Stomach (tissue), 19 donors: ENCODE measurements at places on chromosomes 6 and 20.

GRCh38 chr6:14459315-14459714, 341.7 kb downstream of the CD83 start:
- DNase-seq: no peak
- H3K27me3 ChIP-seq: no peaks in the 10 kb centered on the region
- H3K27ac ChIP-seq: no peak overlapping the region
- no peak overlapping the region for H3K4me3 ChIP-seq
- no peaks in the 10 kb centered on the region for H3K4me1 ChIP-seq

DNA sequence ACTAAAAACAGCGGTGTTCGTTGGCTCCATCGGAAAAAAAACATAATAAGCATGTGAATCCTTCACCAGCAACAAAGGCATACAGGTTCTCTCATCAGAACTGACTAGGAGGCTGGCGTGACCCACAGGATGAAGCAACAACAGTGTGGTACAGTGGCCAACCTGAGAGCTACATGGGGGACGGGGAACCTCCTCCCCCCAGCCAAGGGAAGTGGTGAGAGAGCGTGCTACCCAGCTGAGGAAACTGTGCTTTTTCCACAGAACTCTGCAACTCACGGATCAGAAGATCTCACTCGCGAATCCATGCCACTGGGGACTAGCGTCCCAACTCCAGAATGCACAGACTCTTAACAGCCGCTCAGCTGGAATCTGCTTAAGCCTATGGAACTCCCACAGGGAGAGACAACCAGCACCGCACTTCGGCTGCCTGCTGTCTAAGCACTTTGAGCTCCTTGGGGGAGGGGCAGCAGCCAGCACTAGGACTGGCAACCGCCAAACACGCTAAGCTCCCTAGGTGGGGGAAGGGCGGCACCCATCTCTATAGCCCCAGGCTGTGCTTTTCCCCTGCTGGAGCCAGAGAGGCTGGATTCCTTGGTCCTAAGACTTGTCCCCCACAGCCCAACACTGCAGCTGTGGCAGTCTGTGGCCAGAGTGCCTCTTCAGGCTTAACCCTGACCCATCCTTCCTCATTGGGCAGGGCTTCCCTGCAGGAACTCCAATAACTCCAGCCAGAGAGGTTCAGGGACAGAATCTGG, 538.3 kb upstream of the BTBD3 start:
- H3K27me3 ChIP-seq: no peaks in the 10 kb centered on the region
- DNase-seq: peak; percentile 58
- no peaks in the 10 kb centered on the region for H3K36me3 ChIP-seq
- H3K27ac ChIP-seq: no peak overlapping the region
- no peak overlapping the region for H3K4me3 ChIP-seq

- H3K27me3 ChIP-seq: no peaks in the 10 kb centered on the region
- DNase-seq: peak; percentile 54
- no peaks in the 10 kb centered on the region for H3K4me1 ChIP-seq
- no peak overlapping the region for H3K27ac ChIP-seq
Observed at GRCh38 chr20:16803965-16804792, 56.0 kb downstream of the OTOR start.

- no peak overlapping the region for H3K27ac ChIP-seq
- peak; percentile 85 for DNase-seq
- H3K4me3 ChIP-seq: no peak overlapping the region
- peaks cover 24% of the 10 kb centered on the region for H3K27me3 ChIP-seq
- no peaks in the 10 kb centered on the region for H3K36me3 ChIP-seq
Observed at GRCh38 chr6:1527073-1527457, 82.7 kb upstream of the FOXC1 start.

DNA sequence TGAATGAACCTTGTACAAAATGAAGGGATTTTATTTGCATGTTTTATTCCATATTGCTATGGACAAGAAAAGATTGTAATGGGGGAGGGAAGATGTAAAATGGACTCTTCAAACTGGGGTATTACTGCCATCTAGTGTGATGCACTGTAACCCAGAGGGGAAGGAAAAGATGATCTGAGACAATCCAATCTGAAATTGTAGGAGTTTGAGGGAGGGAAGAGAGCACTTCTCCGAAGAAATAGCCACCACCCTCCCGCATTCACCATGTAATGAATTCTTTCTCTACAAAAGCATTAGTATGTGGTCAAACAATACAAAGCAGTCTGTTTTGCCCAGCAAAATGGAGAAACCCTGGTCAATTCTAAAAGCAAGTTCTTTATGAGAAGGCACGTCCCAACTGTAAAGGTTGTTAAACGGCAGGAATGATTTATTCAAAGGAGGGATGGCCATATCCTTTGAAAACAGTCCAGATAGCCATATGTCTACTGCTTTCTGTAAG, 679.5 kb upstream of the NRSN1 start:
- H3K4me1 ChIP-seq: no peaks in the 10 kb centered on the region
- no peak overlapping the region for H3K27ac ChIP-seq
- H3K27me3 ChIP-seq: no peaks in the 10 kb centered on the region
- no peak overlapping the region for H3K4me3 ChIP-seq
- H3K36me3 ChIP-seq: no peaks in the 10 kb centered on the region
- DNase-seq: no peak

DNA sequence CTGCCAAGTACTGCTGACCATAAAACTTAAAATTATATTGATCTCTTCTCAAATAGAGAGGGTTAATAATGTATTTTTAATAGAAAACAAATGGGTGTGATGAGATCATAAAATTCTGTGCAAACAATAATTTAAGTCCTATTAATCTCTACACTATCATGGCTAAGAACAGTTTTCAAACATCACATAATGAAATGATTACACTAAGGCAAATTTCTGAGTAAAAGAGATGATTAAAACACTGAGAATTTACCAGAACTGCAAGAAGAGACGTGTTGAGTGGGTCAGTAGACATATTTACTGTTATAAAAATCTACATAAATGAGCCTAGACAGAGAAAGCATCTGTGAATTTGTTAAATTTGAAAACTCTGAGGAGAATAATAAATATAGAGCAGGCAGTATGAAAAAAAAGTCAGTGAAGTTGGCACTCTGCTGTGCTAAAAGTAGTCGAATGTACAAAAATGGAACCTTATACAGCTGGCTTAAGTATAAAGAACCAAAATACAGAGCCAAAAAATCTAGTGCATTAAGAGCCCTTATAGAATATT, 302.6 kb upstream of the MANEA start:
- no peaks in the 10 kb centered on the region for H3K36me3 ChIP-seq
- no peak for DNase-seq
- no peaks in the 10 kb centered on the region for H3K27me3 ChIP-seq
- no peak overlapping the region for H3K27ac ChIP-seq
- H3K4me1 ChIP-seq: no peaks in the 10 kb centered on the region
- no peak overlapping the region for H3K4me3 ChIP-seq

GRCh38 chr6:99905209-99906106, 88.6 kb downstream of the MCHR2 start:
- no peaks in the 10 kb centered on the region for H3K36me3 ChIP-seq
- no peaks in the 10 kb centered on the region for H3K4me1 ChIP-seq
- H3K27ac ChIP-seq: no peak overlapping the region
- DNase-seq: no peak
- H3K4me3 ChIP-seq: no peak overlapping the region

DNA sequence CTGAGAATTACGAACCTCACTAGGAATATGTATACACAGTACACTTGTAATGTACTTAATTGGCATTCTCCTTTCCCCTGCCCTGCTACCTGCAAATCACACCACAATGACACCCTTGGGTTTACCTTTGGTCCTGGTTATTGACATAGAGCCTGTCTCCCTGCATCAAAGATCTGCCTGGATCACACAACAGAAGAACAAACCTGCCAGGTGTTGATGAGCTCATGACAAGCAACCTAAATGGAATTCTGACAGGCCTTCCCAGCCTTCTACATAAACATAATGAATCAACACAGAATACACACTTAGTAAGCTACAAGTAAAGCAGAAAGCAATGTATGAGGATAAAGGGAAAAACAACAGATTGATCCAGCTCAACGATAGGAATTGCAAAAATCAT, 95.6 kb downstream of the HDGFL1 start:
- DNase-seq: no peak
- H3K36me3 ChIP-seq: no peaks in the 10 kb centered on the region
- no peak overlapping the region for H3K27ac ChIP-seq

DNA sequence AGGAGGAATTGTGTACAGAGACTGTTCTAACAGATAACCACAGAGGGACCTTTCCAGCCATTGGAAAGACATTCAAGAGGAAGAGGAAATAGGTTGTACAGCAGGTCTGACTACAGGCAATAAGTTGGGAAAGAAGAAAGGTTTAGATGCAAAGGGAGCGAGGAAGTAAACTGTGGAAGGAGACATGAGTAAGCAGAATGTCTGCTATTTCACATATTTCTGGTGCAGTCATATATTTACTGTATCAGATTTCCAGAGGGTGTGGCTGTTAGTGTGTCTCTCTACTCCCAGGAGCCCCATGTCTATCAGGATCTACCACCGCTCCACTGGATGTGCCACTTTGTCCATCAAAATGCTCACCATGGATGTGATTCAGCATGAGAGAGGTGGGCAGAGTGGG, 25.9 kb downstream of the MRS2 start:
- no peak for DNase-seq
- H3K36me3 ChIP-seq: peaks cover 47% of the 10 kb centered on the region
- H3K4me1 ChIP-seq: no peaks in the 10 kb centered on the region
- H3K4me3 ChIP-seq: no peak overlapping the region
- no peak overlapping the region for H3K27ac ChIP-seq

DNA sequence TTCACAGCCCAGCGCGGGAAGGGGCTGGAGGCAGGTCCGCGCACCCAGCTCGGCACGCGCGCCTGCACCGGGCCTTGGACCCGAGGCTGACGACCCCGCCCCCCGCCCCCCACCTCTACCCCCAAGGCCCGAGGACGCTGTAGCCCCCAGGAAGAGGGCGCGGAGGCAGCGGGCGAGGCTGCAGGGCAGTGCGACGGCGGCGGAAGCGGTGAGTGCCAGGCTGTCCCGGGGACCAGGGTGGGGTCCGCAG, 1.2 kb downstream of the LIME1 start:
- H3K4me1 ChIP-seq: peaks cover 59% of the 10 kb centered on the region
- peak overlapping the region; percentile 48 for H3K27ac ChIP-seq
- H3K27me3 ChIP-seq: no peaks in the 10 kb centered on the region
- H3K4me3 ChIP-seq: peak overlapping the region; percentile 59
- H3K36me3 ChIP-seq: peaks cover 46% of the 10 kb centered on the region

GRCh38 chr20:45765980-45766379, 25.7 kb downstream of the WFDC3 start:
- DNase-seq: no peak
- no peaks in the 10 kb centered on the region for H3K27me3 ChIP-seq
- H3K27ac ChIP-seq: no peak overlapping the region
- H3K4me3 ChIP-seq: no peak overlapping the region

DNA sequence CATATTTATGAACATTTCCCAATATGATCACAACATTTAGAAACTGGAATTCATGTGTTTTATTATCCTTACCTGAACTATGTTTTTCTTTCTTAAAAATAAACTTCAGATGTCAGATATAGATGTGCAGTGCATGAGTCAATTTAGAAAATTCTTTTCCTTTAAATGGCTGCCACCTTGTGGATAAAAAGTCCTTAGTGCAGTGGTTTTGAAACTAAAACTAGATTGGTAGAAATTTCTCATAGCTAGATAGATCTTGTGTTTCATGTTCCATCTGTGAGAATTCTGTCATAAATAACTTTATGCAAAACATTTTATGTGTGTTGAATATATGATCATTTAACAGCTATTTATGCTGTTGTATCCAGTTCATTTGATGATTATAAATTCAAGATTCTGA, 134.9 kb downstream of the KLHL32 start:
- no peak for DNase-seq
- no peaks in the 10 kb centered on the region for H3K27me3 ChIP-seq
- H3K4me1 ChIP-seq: no peaks in the 10 kb centered on the region
- H3K27ac ChIP-seq: no peak overlapping the region
- H3K4me3 ChIP-seq: no peak overlapping the region

GRCh38 chr6:5638666-5639065, 368.1 kb downstream of the NRN1 start:
- H3K4me1 ChIP-seq: no peaks in the 10 kb centered on the region
- no peak overlapping the region for H3K4me3 ChIP-seq
- no peak for DNase-seq
- no peaks in the 10 kb centered on the region for H3K27me3 ChIP-seq

DNA sequence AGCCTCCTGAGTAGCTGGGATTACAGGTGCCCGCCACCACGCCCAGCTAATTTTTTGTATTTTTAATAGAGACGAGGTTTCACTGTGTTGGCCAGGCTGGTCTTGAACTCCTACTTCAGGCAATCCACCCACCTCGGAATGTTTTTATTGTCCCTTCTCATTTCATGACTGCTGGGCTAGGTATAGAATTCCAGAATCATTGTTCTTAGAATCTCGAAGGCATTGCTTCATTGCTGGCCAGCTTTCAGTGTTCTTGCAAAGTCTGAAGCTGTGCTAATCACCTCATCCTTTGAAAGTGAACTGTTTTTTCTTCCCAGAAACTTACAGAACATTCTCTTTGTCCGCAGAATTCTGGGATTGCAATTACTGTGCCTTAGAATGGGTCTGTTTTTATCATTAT, 49.0 kb downstream of the PTPN1 start:
- H3K4me3 ChIP-seq: no peak overlapping the region
- H3K27ac ChIP-seq: no peak overlapping the region
- DNase-seq: no peak
- no peaks in the 10 kb centered on the region for H3K27me3 ChIP-seq

GRCh38 chr20:63232235-63233060, 3.3 kb upstream of the BIRC7 start:
- H3K4me3 ChIP-seq: no peak overlapping the region
- H3K27me3 ChIP-seq: peaks cover 89% of the 10 kb centered on the region
- H3K4me1 ChIP-seq: no peaks in the 10 kb centered on the region
- no peak overlapping the region for H3K27ac ChIP-seq
- H3K36me3 ChIP-seq: no peaks in the 10 kb centered on the region
- DNase-seq: no peak

GRCh38 chr6:118318648-118319047, 229.4 kb upstream of the PLN start:
- no peaks in the 10 kb centered on the region for H3K27me3 ChIP-seq
- no peak overlapping the region for H3K4me3 ChIP-seq
- no peak for DNase-seq
- H3K27ac ChIP-seq: peak overlapping the region; percentile 62

DNA sequence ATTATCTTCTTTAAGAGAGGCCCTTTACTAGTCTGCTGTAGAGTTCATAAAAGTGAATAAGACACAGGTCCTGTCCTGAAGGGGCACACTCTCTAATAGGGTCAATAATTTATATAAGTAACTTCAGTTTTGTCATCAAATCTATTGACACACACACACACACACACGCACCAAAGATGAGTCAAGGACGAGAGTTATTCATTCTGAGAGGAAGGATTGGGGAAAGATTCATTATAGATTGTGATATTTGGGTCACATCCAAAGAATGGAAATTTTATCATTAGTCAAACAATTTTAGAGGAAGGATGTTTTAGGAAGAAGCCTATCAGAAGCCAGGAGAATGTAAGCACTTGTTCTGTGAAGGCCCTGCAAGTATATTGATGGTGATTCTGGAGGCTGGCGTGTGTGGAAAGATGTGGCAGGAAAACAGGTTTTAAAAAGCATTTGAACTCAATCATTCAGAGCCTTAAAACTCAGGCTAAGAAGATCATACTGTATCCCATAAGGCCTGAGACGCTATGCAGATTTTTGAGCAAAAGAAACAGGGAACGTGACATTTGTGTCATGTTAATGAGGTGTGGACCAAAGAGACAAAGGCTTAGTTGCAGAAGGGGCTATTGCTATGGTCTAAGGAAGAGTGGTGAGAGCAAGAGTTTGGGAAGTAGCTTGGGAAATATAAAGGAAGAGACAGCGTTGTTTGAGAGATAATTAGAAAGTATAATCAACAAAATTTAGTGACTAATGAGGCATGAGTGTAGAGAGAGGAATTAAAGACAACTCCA, 161.4 kb upstream of the PREP start:
- no peak for DNase-seq
- H3K36me3 ChIP-seq: no peaks in the 10 kb centered on the region
- no peak overlapping the region for H3K27ac ChIP-seq
- H3K27me3 ChIP-seq: no peaks in the 10 kb centered on the region
- no peak overlapping the region for H3K4me3 ChIP-seq
